Spinal cord (tissue), 10 donors: ENCODE measurements at places on chromosomes 1 and 21. TPM values are rescaled to one million over a fixed set of nuclear protein-coding genes. Genes with fewer than 3 reads are reported as not detected.

DNA sequence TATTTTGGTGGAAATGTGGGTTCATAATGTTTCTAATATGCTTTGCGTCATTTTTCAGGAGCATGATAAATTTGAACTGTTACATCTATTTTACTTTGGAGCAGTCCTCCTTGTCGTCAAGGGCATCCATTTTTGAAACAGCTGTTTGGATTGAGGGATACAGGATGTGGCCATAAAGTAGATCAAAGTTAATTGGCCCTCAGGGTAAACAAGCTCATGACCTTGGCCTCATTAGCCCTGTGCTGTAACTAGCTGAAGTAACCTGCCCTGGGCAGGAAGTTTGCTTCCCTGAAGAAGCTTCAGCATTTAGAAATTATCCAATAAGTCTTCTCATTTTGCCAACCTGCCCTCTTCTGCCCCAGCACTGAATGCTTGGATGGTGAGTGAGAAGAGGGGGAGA lies 24.8 kb upstream of the RGL1 start:
- DNase-seq: no peak

GRCh38 chr1:209569455-209570207 lies 13.9 kb upstream of the CAMK1G start:
- DNase-seq: peak; percentile 75

DNA sequence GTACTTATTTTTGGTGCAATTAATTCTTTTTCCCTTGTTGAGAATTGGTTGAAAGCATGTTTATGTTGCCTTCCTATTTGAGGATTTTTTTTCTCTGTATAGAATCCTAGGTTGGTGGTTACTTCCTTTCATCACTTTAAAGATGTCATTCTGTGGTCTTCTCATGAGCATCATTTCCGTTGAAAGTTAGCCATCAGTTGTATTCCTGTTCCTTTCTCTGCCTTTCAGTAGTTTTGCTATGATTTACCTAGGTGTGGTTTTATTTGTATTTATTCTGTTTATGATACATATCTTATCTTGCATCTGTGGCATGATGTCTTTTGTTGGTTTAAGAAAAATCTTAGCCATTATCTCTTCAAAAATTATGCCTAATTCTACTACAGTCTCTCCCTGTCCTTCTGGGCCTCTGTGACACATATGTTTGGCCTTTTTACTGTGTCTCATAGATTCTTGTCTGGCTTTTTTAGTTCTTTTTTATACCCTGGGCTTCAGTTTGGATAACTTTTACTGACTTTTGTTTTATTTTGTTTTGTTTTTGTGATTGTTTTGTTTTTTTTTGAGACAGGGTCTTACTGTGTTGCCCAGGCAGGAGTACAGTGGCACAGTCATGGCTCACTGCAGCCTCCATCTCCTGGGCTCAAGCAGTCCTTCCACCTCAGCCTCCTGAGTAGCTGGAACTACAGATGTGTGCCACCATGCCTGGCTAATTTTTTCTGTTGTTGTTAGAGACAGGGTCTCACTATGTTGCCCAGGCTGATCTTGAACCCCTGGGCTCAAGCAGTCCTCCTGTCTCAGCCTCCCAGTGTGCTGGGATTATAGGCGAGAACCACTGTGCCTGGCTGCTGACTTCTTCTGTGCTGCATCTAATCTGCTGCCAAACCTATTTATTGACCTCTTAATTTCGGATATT lies 24.1 kb downstream of the PTGFRN start:
- DNase-seq: no peak

GRCh38 chr1:33260439-33260838 lies 4.1 kb downstream of the ZNF362 start:
- DNase-seq: no peak

- no peak for DNase-seq
These were observed 8.4 kb downstream of the ARMH1 start for GRCh38 chr1:44682883-44683265.

GRCh38 chr1:21633141-21633755 lies 35.9 kb downstream of the RAP1GAP start:
- no peak for DNase-seq

DNA sequence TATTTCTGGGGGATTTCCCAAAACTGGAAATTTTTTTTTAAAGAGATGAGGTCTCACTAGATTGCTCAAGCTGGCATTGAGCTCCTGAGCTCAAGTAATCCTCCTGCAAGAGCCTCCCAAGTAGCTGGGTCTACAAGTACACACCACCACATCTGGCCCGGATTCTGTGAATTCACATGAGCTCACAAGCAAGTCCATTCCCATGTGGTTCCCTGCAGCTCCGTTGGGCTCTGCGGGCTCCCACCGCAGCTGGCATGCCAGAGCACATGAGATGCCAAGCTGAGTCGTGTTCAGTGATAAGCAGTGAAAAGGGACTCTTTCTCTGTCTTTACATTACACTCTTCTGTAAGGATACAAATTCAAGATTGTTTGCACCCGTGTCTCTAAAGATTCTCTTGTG lies 21.9 kb upstream of the TTF2 start:
- no peak for DNase-seq

DNA sequence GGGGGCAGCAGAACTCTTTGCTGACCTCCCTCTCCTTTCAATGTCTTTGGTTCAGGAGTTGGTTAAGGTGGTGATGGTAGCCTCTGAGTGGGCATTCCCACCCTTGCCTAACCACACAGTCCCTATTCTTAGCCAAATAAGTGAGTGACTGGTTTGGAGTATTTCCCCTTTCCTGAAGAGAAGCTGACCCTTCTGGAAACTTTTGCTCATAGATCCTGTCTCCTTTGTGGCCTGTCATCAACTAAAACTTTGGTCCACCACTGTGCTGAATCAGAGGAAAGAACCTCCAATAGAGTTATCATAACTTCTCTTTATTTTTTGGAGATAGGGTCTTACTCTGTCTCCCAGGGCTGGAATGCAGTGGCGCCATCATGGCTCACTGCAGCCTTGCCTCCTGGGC lies 31.1 kb downstream of the C1orf21 start:
- DNase-seq: no peak

GRCh38 chr1:119294199-119294598 lies 74.4 kb upstream of the HAO2 start:
- no peak for DNase-seq

DNA sequence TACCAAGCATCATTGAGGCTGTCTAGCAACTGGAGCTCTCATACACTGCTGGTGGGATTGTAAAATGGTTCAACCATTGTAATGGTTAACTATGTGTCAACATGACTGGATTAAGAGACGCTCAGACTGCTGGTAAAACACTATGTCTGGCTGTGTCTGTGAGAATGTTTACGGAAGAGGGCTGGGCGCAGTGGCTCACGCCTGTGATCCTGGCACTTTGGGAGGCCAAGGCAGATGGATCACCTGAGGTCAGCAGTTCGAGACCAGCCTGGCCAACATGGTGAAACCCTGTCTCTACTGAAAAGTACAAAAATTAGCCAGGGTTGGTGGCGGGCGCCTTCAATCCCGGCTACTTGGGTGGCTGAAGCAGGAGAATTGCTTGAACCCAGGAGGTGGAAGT lies 4.8 kb upstream of the FCRLA start:
- DNase-seq: no peak

DNA sequence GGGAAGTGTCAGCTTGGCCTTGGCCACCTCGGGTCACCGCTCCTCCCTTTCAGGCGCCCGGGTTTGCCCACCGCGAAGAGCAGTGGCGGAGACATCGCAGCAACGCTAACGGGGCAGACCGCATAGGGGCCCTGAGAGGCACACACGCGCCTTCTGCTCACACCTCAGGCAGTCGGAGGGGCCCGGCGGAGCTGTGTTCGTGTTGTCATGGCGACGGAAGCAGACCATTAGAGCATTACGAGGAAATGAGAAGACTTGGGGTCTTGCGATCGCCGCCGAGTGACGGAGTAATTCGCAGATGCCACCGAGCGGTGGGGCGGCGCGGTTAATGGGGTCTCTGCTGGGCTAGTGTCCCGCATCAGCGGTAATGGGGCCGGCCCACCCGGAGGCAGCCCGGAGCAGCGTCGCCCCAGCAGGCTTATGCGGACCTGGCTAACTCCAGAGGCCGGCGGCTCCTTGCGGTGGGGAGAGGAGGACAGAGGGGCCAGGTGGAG lies 144.1 kb downstream of the TNR start:
- peak; percentile 95 for DNase-seq

DNA sequence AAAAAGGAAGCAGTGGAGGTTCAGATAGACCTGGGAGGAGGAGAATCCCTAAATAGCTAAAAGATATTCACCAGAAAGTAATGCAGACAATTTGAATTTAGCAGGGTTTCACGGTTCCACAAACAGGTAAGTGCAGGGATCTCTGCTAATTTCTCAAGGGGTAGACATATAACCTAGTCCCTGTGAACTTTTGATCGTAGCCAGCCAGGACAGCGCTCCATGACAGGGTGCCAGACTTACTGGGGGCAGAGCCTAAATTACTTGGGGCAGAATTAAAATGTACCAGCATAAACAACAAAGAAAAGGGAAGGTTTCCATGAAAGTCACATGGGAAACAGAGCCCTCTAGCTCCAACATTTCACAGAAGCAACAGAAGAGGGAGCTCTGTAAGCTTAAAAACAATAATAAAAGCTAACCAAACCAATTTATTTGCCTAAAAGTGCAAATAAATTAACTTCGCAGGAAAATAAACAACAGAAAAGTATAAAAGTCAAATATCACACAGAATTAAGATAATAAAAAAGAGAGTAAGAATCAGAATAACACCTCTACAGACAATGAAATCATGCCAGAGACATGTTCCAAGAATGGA lies 198.3 kb downstream of the DUSP10 start:
- DNase-seq: peak; percentile 19

DNA sequence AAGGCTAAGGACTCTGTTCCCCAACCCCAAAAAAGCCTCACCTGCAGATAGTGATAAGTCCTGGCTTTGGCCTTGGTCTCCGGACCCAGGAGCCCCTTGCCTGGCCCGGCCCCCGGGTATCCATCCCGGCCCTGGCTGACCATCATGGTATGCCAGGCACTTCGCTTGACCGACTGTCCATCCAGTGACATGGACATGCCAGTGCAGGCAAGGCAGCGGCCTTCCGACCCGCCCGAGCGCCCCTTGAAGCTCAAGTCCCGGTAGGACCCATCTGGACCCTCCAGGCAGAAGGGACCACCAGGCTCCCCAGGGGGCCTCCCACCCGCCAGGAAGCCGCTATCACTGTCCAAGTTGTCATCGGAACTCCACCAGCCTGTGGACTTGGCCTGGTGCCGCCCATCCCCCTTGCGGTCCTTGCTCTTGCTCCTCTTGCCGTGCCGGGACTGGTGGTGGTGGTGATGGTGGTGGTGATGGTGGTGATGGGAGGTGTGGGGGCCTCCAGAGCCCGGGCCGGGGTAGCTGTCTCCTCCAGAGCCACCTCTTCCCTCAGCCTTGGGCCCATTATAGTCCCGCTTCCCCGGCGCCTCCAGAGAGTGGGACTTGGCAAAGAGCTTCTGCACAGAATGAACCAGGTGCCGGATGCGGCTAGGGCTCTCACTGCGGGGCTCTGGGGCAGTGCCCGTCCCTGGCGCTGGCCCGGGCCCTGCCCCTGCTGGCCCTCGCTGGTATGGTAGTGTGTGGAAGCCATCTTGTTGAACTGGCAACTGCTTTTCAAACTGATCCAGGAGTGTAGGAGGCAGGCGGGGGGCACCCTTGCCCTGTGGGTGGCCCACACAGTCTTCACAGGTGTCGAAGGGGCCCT lies 25.0 kb downstream of the DLGAP3 start:
- DNase-seq: no peak

GRCh38 chr1:21559788-21560567 lies 50.8 kb downstream of the ALPL start:
- DNase-seq: no peak

GRCh38 chr1:117045644-117046043 lies 14.5 kb upstream of the TTF2 start:
- no peak for DNase-seq

- no peak for DNase-seq
These were observed 270.5 kb downstream of the GRIK3 start for GRCh38 chr1:36763771-36764170.

Gene PTPRU
- 43.6 TPM for total RNA-seq

Gene AMIGO1
- total RNA-seq: 18.9 TPM

Gene LYPD8
- not detected for total RNA-seq

Gene LRRC47
- 35.5 TPM for total RNA-seq

Gene ARMH1
- total RNA-seq: 6.3 TPM

Gene TNN
- 13.9 TPM for total RNA-seq
